ENCODE measurements at places on chromosomes 2 and 18. TPM values are rescaled to one million over a fixed set of nuclear protein-coding genes. Genes with fewer than 3 reads are reported as not detected.

LAMA1 gene
- total RNA-seq = not detected

ARHGEF33 gene
- 0.62 TPM for total RNA-seq

PLGLB1 gene
- total RNA-seq = 1.4 TPM

PLCD4 gene
- total RNA-seq = 0.43 TPM

FIGN gene
- total RNA-seq = 16.7 TPM

ADAM23 gene
- total RNA-seq = 69.1 TPM

PDIA6 gene
- total RNA-seq = 125 TPM

DRC1 gene
- total RNA-seq = 0.30 TPM

TMEM185B gene
- 20.6 TPM for total RNA-seq

PRR30 gene
- not detected for total RNA-seq

PARD6G gene
- 2.1 TPM for total RNA-seq

VWA3B gene
- total RNA-seq = 0.38 TPM

ALPG gene
- total RNA-seq = not detected

KLF7 gene
- total RNA-seq = 25.3 TPM

PREPL gene
- total RNA-seq = 76.7 TPM

LHCGR gene
- total RNA-seq = 0.11 TPM
